ENCODE measurements at places on chromosomes 1 and 21. TPM values are rescaled to one million over a fixed set of nuclear protein-coding genes. Genes with fewer than 3 reads are reported as not detected.

SPATA46 gene
- total RNA-seq = not detected

BRINP3 gene
- total RNA-seq = not detected

AADACL4 gene
- total RNA-seq = not detected

TSPAN2 gene
- 19.7 TPM for total RNA-seq

DNA sequence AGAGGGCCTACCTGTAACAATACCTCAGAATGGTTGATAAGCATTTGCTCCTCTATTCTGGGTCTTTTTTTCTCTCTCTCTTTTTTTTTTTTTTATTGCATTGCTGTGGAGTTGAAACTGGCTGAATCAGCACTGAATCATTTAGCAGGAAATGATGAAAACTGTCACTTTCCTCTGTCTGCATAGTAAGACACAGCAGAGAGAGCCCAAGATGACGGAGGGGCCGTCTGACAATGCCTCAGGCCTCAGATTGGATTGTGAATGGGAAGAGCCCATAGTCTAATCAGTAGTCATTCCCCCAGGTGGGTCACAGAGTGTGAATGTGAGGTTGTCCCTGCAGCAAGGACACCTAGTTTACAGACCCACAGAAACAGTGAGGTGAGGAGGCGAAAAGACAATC lies 193.2 kb upstream of the PLXNA2 start:
- H3K4me3 ChIP-seq = no peak overlapping the region
- no peaks in the 10 kb centered on the region for H3K27me3 ChIP-seq
- no peaks in the 10 kb centered on the region for H3K36me3 ChIP-seq
- peaks cover 30% of the 10 kb centered on the region for H3K4me1 ChIP-seq

All from neural progenitor cell (in vitro differentiated cells).